Activated CD4-positive, alpha-beta memory T cell treated with anti-CD3 and anti-CD28 coated beads for 36 hours (primary cell): ENCODE measurements at places on chromosomes 6 and 20.

DNA sequence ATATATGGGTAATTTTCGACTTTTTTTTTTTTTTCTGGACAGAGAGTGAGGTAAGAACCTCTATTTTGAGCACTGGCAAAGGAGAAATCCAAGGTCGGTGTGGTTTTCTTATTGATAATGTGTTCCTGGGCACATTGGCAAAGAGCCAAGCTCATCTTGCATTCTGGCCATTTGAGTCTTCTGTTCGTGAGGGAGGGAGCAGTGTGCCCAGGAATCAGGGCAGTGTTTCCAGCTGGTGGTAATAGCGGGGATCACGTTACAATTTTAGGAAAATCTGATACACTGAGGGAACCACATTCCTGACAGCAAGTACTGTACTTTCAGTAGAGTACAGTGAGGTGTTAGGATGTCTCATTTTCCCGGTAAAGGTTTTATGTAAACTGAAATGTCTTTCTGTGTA, 442.3 kb upstream of the MAP3K7 start:
- DNase-seq = no peak

GRCh38 chr20:32132911-32133549, 23.5 kb downstream of the TM9SF4 start:
- DNase-seq = no peak

DNA sequence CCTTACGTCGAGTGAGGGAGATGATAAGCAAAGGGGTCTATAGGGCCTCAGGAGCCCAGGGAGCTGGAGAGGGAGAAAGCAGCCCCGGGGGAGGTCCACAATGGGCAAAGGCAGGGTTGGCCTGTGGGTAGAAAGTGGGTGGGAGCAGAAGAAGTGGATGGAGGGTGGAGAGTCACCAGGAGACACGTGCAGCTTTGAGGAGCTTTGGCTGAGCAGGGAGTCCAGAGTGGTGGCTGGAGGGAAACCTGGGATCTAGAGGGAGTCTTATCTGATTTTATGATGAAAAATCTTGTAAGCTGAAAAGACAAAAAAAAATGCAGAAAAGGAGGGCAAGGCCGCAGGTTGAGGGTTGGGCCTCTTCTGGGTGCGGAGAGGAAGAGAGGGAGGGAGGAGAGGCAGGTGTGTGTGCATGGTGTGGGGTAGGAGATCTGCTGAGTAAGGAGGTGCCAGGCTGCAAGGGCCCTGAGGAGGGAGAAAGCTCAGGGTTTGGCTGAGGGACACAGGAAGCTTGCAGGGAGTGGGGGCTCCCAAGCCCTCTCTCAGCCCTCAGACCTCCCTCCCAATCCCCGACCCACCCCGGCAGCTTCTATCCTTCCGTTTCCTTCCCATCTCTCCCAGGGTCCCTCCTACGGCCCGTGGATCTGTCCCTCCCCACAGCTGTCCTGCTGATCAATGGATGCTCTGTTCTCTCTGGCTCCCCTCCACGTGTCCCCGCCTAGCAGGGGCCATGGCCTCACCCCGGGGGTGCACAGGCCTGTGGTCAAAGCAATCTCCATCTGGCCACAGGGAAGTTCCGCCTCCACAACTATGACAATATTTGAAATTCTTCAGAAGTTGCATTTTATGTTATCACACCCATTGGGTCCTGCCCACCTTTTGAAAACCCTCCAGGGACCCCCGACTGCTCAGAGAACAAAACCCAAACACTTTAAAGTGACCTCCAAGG, 17.1 kb upstream of the BPI start:
- DNase-seq = no peak

DNA sequence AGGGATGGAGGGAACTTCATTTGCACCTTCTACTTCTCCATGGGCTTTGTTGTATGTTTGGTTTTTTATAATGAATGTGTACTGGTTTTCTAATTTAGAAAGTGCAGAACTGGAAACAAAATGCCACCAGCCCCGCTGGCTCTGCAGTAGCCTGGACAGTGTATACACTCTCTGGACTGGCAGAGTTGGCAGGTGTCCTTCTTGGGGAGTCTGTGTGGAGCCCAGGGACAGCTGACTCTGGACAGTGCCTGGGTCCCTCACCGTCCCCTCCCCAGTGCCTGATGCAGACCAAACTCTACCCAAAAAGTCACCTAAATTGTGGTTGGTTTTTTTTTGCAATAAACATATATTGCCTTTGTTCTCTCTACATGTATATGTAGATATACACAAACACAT, 91.0 kb downstream of the SLC2A10 start:
- DNase-seq = no peak

- DNase-seq = no peak
These were observed 855.8 kb upstream of the CITED2 start for GRCh38 chr6:140230282-140230681.

GRCh38 chr6:1070085-1070521, 241.8 kb upstream of the FOXQ1 start:
- DNase-seq = no peak

- no peak for DNase-seq
These were observed 12.6 kb downstream of the ANKEF1 start for GRCh38 chr20:10047427-10047826.

DNA sequence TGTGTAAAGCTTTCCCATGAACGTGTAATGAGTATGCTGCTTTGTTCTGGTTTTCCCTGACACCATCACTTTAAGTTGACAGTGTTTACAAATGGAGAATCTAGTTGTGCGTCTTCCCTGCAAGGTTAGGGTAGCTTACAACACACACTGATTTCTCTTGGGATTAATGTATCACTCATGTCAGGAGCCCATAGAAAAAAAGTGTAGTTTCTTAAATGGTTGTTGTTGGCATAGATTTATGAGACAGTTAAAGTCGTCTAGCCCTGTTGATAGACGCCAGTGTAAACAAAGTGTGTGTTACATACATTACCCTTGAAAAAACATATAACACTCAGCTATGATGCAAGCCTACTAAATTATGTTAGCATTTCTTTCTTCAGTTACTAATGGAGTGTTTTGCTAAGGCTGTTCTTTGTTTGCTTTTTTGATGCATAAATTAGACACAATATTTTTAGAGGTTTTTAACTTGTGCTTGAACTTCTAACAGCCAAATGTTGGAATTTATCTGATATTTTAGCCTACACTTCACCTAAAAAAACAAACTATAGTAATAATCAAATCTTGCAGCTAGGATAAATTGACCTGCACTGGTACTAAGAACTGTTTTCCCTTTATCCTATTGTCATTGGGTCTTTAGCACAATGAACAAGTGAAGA, 88.6 kb downstream of the RNF217 start:
- no peak for DNase-seq

DNA sequence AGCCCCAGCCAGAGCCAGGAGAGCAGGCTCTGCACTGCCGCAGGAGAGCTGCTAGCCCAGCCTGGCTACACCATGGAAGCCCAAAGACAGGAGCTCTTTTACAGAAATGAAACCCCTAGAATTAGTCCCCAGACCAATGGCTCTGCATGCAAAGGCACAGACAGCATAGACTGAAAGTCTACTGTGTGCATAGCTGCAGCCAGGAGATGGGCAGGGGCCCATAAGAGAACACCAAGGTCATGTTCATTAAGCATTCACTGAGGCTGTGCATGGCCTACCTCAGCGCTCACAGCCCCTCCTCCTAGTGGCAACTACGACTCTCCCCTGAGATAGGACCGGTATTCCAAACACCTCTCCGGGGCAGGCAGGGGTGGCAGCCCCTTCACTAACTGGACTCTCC, 34.9 kb downstream of the SNX5 start:
- DNase-seq = no peak

- peak; percentile 78 for DNase-seq
These were observed 219.3 kb downstream of the ARHGAP18 start for GRCh38 chr6:129490521-129491255.

DNA sequence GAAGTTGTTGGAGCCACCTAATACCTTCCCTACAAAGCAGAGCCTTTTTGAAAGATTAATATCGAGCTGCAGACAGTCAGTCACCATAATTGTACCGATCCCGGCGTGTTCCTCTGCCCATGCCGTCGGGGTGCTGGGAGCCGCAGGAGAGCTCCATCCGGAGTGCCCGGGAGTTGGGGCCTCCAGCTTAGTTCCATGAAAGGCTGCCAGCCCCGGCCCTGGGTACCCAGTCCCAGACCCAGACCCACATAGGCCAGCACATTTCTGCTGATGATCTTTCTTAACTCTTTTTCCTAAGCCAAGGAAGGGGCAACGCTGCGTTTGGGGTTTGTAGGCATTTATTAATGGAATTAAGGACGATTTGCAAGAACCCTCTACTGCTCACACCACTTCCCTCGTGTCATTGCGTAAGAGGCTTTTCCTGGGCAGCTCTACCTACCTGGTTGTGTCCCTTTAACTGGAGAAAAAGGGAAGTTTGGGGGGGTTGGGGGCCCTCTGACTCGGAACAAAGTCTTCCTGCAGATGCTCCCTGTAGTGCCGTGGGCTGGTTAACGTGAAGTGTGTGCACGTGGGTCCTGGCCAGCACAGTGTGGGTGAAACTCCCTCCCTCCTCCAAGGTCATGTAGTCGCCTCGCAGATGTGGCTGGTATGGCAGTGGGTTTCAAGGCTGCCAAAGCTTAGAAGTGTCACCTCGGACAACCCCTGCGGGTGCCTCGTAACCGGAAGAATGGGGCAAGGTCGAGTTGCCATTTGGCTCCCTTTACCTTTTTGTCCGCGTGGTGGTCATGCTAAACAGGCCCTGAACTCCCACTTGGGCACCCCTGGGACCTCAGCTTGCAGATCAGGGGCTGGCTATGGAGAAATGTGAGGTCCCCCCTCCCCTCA, 54.3 kb upstream of the APCDD1L start:
- no peak for DNase-seq

- DNase-seq = peak; percentile 72
These were observed 732 bp upstream of the STXBP5 start for GRCh38 chr6:147203311-147204059.

DNA sequence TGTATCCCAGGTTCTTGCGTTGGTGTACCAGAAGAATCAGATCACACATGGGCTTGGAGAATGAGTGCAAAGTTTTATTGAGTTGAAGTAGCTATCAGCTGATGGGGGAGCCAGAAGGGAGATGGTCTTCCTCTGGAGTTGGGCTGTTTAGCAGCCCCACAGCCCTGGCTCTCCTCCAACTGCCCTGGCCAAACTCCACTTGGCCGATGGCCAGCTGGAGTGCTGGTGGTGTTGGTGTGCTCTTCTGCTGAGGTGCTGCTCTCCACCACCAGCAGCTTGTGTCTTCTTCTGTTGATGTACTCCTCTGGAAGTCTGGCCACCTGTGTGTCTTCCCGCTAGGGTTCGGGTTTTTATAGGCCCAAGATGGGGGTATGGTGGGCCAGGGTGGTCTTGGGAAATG, 172.8 kb downstream of the TINAG start:
- no peak for DNase-seq

DNA sequence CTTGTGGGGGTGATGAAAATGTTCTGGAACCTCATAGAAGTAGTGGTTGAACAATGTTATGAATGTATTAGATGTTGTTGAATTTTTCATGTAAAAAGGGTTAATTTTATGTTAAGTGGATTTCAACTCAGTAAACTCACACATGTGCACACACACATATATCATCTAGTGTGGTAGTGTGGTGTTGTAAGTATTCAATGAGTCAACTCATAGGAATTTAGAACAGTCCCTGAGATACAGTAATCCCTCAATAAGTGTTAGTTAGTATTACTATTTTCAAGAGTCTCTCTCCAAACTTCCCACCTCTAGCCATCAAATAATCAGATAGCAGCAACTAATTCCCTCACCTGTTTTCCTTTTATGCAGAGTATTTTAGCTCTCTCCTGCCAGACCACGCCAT, 563.1 kb upstream of the JARID2 start:
- no peak for DNase-seq

DNA sequence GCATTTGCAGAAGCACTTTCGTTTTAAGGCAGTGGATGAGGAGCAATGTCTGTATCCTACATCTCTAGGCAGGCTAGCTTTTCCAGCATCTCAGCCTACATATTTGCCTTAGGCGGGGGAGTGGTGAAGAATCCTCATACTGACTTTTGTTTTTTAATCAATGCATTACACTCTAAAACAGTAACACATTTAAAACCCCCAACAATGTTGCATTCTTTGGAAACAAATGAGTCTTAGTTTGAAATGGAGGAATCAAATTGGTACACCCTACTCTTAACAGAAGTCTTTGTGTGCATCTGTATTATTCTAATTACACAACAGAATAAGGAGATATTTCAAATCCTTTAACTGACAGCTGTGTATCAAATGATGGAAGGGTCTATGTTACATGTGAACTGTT, 9.0 kb downstream of the NKAIN2 start:
- no peak for DNase-seq

DNA sequence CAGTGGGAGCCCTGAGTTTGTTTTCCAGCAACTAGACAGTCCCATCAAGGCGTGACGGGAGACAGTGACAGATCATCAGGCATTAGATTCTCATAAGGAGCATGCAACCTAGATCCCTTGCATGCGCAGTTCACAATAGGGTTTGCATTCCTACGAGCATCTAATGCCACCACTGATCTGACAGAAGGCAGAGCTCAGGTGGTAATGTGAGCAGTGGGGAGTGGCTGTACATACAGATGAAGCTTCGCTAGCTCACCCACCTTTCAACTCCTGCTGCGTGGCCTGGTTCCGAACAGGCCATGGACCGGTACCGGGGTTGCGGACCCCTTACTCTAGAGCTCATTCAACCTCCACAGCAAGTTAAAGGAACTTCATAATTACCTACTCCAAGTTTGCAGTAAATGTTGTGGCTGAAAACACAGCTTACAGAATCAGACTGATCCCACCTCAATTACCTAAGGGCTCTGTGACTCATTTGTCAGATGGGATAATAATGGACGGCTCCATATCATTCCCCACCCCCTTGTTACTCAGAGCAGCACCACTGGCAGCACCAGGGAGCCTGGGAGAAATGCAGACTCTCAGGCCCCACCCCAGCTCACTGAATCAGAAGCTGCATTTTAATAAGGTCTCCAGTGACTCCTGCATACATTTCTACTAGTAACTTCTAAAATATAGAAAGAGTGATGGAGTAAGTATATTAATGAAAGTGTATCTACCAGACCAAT, 15.7 kb downstream of the PXMP4 start:
- DNase-seq = no peak

DNA sequence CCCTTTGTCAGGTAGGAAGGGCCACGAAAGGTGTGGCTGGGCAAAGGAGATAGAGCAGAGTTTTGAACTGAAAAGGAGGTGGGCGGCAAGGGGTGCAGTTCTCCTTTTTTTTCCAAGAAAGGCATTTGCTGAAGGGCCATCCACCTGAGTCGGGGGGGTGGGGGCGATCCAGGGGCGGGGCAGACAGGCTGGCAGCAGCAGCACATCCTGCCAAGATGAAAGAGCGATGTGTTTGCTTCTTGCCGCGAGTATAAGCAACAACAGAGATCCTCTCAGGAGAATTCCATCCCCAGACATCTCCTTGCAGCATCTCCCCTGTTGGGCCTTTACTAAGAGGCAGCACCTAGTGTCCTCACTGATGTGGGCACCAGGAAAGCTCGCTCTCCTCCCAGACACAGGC, 516.5 kb downstream of the CD83 start:
- DNase-seq = peak; percentile 43

DNA sequence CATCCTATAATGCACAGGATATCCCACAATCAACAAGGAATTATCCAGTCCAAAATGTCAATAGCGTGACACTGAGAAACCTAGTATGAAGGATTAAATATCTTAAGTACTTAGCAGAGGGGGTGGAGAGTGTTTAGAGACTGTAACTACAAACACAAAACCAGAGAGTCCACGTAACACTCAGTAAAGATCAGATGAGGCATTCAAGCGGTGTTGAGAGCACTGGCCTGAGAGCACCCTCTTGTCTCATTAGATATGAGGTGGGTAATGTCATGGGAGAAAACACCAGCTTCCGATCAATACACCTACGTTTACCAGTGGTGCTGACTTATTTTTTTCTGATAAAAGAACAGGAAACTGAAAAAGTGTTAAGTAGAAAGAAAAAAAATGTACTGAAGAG, 2.3 kb downstream of the FAM184A start:
- DNase-seq = peak; percentile 52

- DNase-seq = no peak
These were observed 164.3 kb upstream of the MLN start for GRCh38 chr6:33967966-33968724.
